ENCODE measurements at places on chromosomes 2 and 18.
A peak's percentile ranks its signal among the peaks of the same experiment; 100 is the strongest.

DNA sequence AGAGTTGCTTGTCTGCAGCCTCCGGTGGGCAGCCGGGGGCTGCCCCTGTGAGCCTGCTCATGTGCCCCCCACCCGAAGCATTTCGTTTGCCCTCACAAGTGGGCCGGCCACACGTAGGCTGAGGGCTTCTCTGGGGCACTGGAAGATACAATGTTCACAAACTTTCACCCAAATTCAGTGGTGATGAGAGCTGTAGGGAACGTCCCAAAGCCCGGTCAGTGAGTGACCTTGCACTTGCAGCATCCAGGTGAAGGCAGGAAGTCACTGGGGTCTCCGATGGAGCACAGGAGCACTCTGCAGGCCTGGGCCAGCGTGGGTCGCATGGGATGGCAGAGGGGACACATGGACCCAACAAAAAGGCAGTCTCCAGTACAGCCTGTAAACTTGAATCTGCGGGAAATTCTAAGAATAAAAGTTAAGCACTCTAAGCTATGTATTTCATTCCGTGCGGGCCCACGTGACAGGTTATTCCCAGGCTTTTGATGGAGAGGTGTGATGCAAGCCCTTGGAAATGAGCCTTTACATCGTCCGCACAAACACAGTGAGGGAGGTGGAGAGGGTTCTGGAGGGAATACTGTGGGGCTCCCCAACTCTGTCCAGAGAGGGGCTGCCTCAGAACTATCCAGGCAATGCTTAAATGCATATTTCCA, 42.5 kb downstream of the CNGA3 start:
- DNase-seq: no peak

GRCh38 chr2:20108655-20109396, 57.4 kb upstream of the LAPTM4A start:
- no peak for DNase-seq

GRCh38 chr2:198405311-198405710, 600.9 kb downstream of the PLCL1 start:
- no peak for DNase-seq

- DNase-seq: peak; percentile 91
Observed at GRCh38 chr2:130832296-130832940, 4.3 kb upstream of the ARHGEF4 start.

DNA sequence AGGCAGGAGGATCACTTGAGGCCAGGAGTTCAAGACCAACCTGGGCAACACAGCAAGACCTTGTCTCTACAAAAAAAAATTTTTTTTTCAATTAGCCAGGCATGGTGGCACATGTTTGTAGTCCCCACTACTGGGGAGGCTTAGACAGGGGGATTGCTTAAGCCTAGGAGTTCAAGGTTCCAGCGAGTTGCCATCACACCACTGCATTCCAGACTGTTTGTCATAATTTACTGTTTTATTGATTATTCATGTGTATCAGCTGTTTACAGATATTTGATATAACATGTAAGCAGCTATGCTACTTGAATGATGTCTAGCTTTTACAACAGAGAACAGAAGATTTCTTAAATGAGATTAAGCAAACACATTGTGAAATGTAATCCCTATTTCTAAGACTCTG, 35.3 kb downstream of the DSG2 start:
- no peak for DNase-seq

DNA sequence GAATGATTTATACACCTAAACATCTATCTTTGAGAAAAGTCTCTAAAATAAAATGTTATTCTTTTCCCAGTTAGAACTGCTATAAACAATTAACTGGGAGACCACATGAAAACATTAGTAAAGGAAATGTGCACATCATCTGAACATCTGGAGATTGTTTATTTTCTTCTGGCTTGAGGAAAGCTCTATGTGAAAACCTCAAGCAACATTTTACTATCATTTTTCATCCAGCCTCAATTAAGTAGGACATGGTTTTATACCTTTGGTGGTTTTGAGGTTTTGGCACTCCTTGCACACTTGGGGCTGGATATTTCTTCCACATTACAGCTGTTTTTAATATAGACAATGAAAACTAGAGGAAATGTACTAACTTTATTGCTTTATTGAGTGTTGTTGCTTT, 609.5 kb upstream of the SLC8A1 start:
- no peak for DNase-seq

Data from NCI-H524 (cell line).